ENCODE measurements at places on chromosomes 1 and 21.

GRCh38 chr1:244794071-244794470 is 41.4 kb upstream of the COX20 start:
- no peak overlapping the region for H3K4me3 ChIP-seq
- H3K27ac ChIP-seq = no peak overlapping the region
- no peak for DNase-seq
- no peaks in the 10 kb centered on the region for H3K27me3 ChIP-seq
- no peaks in the 10 kb centered on the region for H3K4me1 ChIP-seq
- H3K36me3 ChIP-seq = no peaks in the 10 kb centered on the region

DNA sequence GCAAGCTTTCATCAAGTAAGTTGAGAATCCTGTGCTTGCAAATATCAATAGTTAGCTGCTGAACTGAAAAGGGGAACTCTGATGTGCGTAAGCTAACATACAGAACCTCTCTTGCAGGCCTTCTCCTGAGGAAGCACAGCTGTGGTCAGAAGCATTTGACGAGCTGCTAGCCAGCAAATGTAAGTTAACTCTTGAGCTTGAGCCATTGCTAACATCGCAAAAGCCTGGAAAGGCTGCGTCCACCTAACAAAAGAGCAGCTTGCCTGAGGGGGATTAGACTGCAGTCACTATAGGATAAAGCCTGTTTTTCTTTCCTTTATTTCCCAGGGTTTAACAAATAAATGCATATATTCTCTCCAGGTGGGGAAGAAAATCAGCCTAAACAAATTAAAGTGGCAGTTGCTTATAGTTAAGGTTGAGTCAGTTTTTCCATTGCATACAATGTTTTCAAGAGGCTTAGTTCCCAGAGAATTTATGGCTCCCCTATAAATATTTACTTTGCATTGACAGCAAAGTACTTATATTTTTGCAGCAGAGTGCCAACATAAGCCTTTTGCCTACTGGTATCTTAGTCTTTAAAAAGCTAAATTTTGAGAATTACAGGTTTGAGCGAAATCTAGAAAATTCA is 1.5 kb downstream of the RGS2 start:
- peaks cover 18% of the 10 kb centered on the region for H3K36me3 ChIP-seq
- H3K27me3 ChIP-seq = no peaks in the 10 kb centered on the region
- DNase-seq = peak; percentile 84
- peak overlapping the region; percentile 90 for H3K27ac ChIP-seq

- H3K27ac ChIP-seq = peak overlapping the region; percentile 14
- no peaks in the 10 kb centered on the region for H3K36me3 ChIP-seq
- no peaks in the 10 kb centered on the region for H3K27me3 ChIP-seq
- no peak overlapping the region for H3K4me3 ChIP-seq
These were observed 145.4 kb downstream of the GALNT2 start for GRCh38 chr1:230212405-230212936.

- no peak for DNase-seq
- H3K27me3 ChIP-seq = no peaks in the 10 kb centered on the region
- H3K4me3 ChIP-seq = no peak overlapping the region
- no peaks in the 10 kb centered on the region for H3K36me3 ChIP-seq
- peaks cover 11% of the 10 kb centered on the region for H3K4me1 ChIP-seq
These were observed 39.1 kb downstream of the HIVEP3 start for GRCh38 chr1:41879617-41880016.

- H3K4me1 ChIP-seq = no peaks in the 10 kb centered on the region
- H3K27ac ChIP-seq = no peak overlapping the region
- DNase-seq = no peak
- H3K27me3 ChIP-seq = peaks cover 37% of the 10 kb centered on the region
- H3K4me3 ChIP-seq = no peak overlapping the region
These were observed 27.0 kb downstream of the PAX7 start for GRCh38 chr1:18657506-18658201.

DNA sequence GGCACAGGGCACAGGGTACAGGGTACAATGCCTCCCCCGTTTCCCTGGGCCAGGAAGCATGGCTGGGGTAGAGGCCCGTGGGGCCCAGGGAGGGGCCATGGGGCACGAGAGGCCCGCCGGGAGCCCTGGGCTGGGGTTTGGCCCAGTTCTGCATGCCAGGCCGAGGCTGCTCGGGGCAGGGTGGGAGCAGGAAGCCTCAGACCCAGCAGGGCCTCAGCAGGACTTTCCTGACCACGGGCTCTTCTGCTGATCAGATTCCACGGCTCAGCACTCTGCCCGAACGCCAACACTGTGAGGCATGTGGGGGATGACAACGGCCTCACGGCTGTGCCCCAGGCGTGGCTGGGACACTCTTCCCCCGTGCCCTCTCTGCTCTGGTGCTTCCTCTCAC is 104.3 kb downstream of the NPHP4 start:
- H3K4me1 ChIP-seq = no peaks in the 10 kb centered on the region
- H3K27ac ChIP-seq = no peak overlapping the region
- no peaks in the 10 kb centered on the region for H3K27me3 ChIP-seq
- no peak for DNase-seq
- peaks cover 52% of the 10 kb centered on the region for H3K36me3 ChIP-seq

GRCh38 chr1:64499966-64500365 is 30.0 kb downstream of the CACHD1 start:
- H3K27me3 ChIP-seq = no peaks in the 10 kb centered on the region
- H3K27ac ChIP-seq = no peak overlapping the region
- no peak for DNase-seq
- H3K4me1 ChIP-seq = peaks cover 58% of the 10 kb centered on the region

DNA sequence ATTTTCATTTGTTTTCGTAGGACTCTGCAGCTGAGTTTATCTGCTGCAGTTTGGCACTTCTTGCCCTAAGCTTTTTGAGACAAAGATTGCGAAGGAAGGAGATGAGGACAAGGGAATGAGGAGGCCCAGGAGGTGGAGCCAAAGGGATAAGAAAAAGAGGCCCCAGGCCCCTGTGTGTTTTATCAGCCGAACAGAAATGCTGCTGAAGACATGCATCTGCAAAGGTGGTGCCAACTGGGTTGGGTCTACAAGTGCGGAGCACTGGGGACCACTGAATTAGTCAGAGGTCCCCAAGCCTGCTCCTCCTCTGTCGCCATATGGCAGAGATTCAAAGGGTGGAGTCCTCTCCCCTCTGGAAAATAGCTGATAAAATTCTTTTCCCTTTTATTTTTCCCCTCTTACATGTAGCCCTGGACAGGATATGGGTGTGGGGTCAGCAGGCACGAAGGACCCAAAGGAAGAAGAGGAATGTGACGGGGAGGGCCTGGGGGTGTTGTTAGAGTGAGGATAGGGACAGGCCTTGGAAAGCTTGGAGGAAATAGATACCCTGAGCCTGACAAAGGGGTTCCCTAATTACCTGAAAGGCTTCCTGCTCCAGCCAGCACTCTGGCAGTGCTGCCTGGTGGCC is 2.7 kb downstream of the CD34 start:
- no peak overlapping the region for H3K27ac ChIP-seq
- H3K4me1 ChIP-seq = peaks cover 10% of the 10 kb centered on the region
- DNase-seq = no peak
- H3K4me3 ChIP-seq = no peak overlapping the region
- H3K27me3 ChIP-seq = peaks cover 39% of the 10 kb centered on the region
- H3K36me3 ChIP-seq = no peaks in the 10 kb centered on the region

All from stomach (tissue), 19 donors.